ENCODE measurements at places on chromosomes 5 and 9.
A peak's percentile ranks its signal among the peaks of the same experiment; 100 is the strongest.

- no peak for DNase-seq
Observed at GRCh38 chr9:94084314-94084713, at the start of gene PTPDC1. Gene PTPDC1 (plus strand): TSS chr9:94084464. CDS start chr9:94084531, 67 bp downstream.

- DNase-seq = peak; percentile 49
Observed at GRCh38 chr9:38287420-38287985, 105.0 kb upstream of the ALDH1B1 start.

- DNase-seq = no peak
Observed at GRCh38 chr5:72541501-72542225, 34.5 kb upstream of the ZNF366 start.

DNA sequence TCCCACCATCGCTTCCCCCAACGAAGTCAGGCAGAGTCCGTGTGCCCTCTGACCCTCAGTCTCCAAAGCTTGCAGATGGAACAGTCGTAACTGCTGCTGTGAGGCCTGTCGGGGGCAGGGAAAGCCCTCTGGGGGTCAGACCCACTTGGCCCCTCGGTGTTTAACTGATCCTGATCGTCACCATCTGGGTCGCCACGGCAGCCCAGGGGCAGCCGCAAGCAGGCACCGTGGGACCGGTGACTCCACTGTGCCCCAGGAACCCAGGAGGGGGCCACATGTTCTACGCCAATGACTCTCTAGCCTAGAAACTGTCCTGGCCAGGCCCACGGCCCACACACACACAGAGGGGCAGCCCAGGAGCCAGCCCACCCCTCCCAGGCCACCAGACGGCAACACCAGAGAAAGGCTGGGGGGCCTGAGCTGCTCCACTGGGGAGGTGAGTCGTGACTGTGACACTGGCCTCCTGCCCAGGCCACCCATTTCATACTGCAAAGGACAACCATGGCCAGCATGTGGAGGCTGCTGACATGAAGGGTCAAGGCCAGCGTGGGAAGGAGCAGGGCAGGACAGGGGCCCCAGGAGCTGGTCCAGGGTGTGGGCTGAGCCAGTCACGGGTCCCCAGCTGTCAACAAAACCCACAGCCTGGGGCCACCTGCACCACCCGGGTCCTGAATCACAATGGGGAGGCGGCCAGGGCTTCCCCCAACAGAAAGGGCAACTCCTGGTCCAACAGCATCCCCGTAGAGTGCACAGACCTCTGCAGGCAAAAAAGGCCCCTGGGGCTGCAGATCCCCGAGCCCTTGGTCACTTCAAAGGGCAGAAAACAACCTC, 20.8 kb downstream of the VAV2 start:
- no peak for DNase-seq

- no peak for DNase-seq
Observed at GRCh38 chr5:116553366-116553765, 21.3 kb downstream of the SEMA6A start.

DNA sequence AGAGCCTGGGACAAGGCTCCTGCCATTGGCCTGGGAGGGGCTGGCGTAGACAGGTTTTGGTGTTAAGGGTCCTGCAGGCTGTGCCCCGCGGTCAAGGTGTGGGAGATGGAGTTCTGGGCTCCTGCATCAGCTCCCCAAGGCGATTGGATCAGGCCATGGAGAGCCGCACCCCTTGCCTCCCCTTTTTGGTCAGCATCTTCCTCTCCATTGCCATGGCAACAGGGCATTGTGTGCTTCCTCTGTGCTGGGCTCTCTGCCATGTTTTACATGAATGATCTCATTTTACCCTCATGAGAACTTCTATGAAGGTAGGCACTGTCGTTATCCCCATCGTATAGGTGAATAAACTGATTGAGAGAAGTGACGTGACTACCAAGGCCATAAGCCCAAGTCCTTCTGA, 344.3 kb upstream of the CLINT1 start:
- DNase-seq = no peak

- no peak for DNase-seq
Observed at GRCh38 chr9:130535818-130536521, 43.4 kb upstream of the FUBP3 start.

DNA sequence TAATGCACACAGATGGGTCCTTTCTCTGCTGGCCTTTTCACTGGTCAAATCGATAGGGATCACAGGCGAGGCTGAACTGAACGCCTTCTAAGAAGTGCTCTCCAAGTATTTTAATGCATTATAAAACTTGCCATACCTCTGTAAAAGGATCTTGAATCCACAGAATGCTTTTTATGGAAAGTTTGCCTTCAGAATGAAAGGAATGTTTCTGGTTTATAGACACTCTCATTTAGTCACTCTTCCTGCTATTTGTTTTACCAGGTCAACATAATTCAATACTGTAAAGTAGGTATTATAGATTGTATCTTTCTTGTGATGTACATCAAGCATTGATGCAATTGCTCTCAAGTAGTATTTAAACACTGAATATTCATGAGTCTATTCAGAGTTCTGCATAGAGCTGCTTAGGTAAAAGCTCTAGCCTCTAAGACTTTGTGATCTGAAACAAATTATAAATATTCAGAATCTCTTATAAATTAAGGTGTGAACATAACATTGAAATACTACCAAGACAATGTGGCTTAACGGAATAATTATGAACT, 308.4 kb downstream of the ISL1 start:
- DNase-seq = no peak

GRCh38 chr9:87602933-87603643, 105.4 kb downstream of the DAPK1 start:
- no peak for DNase-seq

DNA sequence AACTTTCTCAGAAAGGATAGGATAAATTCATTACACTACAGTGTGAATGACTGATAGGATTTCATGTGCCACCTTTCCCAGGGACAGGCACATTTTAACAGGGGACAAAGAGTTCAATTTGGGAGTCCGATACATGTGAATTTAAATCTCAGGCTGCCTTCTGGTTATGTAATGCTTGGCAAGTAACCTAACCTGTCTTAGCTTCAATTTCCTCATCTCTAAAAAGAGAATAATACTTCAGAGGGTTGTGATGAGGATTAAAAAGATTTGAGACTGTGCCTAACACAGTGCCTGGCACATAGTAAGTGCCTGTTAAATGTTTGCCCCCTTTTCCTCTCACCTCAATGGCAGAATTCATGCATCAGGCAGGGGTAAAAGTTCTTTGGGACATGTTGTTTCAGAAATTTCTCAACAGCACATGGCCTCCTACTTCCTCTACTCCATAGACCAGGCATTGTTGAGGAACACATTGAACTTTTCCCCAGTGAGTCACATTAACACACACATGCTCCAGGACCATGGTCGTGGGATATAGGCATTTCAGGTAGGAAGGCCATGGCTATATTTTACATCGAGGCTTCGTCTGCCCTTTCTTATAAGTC, 94.6 kb upstream of the EGFLAM start:
- no peak for DNase-seq

- no peak for DNase-seq
Observed at GRCh38 chr9:928363-929042, 48.0 kb upstream of the DMRT3 start.

- DNase-seq = no peak
Observed at GRCh38 chr5:143142596-143143435, 260.7 kb downstream of the NR3C1 start.

DNA sequence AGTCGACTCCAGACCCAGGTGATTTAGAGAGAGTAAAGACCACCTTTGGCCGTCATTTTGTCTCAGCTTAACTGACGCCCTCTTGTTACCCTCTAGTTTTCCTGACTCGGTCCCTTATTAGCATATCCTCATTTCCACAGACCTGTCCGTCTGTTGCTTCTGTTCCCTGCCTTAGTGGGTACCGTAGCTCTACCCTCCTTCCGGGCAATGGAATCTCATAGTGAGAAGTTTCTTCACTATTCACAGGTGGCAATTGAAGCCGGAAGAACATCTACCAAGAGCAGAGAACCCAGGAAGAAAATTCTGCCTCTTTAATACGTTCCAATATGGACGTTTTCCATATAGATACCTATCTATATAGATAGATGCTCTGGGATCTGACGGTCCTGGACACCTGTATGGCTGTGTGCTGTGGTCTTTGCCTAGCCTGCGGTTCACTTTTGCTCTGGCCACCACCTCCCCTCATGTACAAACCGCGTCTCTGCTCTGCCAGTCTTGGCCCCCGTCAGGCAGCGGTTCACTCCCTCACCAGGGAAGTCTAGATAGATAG, 652 bp upstream of the TMEM161B start:
- no peak for DNase-seq

DNA sequence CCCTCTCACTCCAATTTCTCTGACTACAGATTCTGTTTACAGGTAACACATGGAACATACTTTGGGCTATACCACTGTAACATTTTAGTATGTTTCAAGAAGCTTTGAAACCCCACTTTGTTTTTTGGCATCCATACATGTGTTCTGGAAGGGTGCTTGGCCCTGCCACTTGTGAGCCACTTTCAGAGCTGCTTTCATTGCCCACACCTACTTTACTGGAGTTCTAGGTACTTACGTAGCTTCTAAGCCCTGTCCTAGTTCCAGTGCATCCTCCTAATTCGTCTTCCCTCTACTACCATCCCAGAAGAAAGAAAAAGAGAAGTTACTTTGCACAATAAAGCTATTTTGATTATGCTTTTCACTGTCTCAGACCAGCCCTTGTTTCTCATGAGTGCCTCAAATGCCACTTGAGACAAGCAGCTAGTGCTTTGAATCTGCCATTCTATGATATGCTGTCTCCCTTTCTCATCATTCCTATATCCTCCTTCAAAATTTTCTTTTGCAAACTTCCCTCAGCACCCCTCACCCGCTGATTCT, 26.5 kb upstream of the C5orf47 start:
- DNase-seq = no peak

GRCh38 chr5:45402804-45403455, 293.2 kb downstream of the HCN1 start:
- no peak for DNase-seq

Measured in left forelimb (tissue), 1 donor.